ENCODE measurements at places on chromosomes 13 and 19.

DNA sequence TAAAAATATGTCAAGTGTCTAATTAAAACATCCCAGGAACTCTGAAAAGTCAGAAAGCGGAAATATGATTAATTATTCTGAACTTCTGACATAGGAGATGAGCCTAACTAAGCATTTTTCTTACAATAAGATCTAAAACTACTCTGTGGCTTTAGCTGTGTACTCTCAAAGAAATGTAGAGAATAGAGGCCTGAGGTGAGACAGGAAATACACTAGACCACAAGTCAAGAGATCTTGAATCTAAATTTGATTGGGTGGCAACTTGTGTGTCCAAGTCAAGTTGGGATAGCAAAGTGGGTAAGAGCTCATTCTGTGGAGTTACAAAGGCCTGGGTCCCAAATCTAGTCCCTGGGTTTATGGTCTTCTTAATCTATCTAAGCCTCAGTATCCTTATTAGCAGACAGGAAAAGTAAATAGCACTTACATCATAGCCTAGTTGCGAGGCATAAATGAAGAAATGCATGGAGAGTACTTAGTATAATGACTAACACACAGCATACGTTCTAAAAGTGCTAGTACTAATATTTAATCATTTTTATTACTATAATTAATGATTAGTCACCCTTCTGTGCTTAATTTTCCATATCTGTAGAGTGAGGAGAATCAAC lies 9.4 kb upstream of the LRRC63 start:
- no peak for DNase-seq

GRCh38 chr13:113832631-113833030 lies 31.2 kb downstream of the GAS6 start:
- DNase-seq: no peak

GRCh38 chr19:36604656-36605100 lies 435 bp upstream of the ZNF382 start:
- no peak for DNase-seq

DNA sequence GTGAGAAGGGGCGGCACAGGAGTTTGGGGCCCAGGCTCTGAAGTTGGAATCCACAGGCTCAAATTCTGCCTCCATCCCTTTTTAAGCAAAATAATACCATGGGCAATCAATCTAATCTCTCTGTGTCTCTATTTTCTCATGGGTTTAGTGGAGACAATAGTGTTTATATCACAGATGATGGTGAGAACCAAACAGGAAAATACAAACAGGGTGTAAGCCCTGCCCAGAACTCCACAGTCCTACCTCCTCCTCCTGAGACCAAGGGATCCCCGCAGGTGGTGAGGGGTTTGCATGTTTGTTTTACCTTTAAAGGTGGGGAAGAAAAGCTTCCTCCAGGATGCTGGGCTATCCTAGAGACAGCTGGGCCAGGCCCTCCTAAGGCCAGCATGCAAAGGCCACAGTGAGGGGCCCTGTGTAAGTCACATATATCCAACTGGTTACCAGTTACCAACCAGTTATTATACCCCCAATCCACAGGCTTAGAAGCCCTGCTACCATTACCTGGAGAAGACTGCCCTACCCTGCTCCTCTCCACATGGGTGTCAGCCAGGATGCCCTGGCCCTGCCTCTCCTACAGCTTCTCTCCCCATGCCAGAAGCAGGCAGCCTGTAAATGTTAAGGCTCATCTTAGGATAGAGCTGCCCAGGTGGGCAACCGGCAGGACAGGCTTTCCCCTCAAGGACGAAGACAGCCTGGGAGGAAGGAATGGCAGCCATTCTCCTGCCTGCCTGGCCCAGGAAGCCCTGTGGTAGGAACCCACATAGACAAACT lies 658.4 kb downstream of the UQCRFS1 start:
- no peak for DNase-seq

DNA sequence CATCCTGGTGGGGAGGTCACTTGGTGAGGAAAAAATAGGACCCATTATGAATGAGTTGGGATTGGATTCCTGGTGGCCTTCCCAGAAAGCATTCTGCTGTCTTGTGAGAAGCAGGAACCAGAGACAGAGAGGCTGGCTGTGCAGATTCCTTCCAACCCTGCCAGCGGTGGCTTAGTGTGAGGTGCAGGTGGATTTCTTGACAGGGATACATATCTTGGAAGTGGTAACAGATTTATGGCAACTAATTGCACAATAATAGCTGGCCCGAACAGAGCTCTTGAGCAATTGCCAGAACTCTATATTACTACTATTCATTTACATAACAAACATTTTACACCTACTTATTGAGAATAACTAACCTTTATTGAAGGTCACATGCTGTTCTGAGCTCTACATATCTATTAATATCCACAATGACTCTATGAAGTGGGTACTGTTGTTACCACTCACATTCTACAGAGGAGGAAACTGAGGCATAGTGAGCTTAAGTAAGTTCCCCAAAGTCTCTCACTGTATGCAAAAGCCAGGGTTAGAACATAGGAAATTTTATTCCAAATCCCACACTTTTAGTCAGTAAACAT lies 173.9 kb upstream of the SERP2 start:
- DNase-seq: no peak

DNA sequence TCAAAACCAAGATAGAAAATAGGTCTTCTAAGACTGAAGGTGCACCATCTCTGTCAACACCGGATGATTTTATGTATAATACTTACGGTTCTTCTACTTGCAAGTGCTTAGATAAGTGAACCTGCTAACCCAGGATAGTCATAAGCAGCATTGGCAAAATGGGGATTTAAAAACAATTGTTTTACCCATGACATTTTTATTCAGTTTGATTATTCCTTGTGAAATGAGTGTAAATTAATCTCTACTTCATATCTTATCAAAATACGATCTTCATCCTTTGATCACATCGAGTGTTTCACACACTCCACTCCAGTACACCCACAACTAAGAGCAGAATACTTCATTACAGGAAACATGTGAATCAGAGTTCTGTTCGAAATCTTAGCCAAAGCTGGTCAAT lies 23.0 kb upstream of the MTRF1 start:
- no peak for DNase-seq

- no peak for DNase-seq
These were observed 1.2 kb downstream of the GPR12 start for GRCh38 chr13:26759249-26759906.

DNA sequence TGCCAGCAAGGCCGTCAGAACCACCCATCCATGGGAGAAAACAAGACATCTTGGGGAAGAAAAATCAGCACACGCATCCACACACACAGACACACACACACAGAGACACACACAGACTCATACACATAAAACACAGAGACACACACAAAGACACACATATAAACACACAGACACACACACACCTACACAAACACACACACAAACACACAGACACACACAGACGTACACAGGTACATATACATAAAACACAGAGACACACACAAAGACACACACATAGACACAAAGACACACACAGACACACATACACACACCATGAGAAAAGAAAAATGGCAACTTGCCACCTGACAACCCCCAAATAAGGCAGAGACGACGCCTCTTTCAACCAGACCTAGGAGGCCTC lies 40.6 kb downstream of the ZIC5 start:
- no peak for DNase-seq

DNA sequence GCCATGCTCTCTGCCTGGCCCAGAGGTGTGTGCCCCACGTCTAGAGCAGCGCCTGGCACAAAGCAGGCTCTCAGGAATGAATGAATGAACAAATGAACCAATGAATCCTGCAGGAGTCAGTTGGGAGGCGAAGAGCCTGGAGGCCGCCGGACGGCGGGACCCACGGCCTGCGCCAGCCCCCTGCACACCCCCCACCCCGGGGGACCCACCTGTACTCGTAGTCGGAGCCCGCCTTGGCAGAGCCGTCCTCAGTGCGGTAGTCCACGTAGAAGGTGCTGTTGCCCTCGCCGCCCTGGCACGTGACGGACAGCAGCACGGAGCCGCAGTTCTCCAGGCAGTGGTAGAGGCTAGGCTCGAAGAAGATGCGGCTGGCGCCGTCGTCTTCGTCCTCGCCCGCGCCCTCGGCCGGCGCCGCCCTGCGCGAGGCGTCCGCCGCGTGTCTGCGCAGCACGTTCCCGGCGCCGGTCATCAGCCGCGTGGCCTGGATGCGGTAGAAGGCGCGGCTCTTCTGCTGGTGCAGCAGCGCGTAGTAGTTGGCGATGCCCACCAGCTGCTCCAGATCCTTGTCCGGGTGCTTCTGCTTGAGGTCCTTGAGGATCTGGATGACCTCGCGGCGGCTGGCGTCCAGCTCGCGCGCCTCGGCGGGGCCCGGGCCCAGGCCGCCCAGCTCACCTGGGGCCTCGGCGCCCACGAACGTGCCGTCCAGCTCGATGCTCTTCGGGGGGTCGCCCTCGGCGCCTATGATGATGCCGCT lies 14.8 kb downstream of the SLC8A2 start:
- DNase-seq: no peak

DNA sequence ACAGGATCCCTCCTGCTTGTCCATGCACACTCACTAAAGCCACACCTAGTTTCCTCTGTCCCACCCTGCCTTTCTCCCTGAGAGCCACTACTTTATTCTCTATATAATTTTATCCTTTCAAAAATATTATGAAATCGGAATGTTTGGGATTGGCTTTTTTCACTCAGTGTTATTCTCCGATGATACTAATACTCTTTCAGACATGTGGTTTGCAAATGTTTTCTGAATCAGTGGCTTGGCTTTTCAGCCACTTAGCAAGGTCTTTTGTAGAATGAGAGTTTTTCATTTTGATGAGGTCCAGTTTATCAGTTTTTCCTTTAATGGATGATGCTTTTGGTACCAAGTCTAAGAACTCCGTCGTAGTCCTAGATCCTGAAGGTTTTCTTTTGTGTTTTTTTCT lies 11.6 kb downstream of the SPATA13 start:
- no peak for DNase-seq

DNA sequence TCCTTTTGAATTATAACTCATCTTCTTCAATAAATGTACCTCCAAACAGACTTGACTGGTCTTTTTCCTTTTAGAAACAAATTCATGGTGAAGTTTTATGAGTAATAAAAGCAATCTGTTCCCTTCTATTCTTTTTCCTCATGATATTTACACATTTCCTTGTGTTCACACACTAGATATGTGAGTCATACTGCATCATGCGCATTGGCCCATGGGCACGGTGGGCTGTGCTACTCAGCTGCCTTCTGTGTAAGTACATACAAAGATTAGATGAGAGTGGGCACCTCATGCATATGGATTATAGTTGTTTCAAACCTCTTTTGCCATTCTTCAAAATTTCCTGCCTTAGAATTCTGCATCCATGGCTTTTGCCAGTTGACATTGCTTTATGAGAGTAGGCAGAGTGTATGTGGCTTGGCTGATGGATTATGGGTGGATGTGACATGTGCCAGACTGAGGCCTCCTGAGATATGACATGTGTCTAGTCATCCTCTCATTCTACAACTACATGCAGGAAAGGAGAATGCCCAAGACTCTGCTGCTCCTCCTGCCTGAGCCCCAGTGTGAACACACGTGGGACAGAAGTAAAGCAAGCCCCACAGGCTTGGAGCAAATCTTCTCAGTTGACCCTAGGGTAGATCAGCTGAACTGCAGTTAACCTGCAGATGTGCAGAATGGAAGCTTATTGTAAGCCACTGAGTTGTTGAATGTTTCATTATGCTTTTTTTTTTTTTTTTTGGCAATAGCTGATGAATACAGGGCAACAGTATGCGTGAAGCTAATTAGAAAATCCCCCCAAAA lies 109.9 kb downstream of the RBM26 start:
- no peak for DNase-seq

DNA sequence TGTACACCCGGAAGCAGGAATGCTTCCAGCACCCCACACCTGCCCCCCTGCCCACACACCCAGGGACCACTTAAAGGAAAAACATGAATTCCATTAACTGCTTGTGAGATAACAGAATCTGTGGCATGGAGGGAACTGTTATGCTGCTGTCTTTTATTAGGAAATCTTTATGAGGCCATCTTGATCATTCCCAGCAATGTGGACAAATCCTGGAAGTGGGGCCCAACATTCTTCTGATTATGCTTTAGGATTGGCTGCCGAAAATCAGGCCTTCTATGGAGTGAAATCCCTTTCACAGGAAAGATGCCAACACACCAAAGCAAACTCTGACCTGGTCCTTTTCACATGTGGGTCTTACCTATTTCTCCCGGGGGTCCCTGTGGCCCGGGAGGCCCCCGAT lies 114.5 kb downstream of the COL4A1 start:
- no peak for DNase-seq

DNA sequence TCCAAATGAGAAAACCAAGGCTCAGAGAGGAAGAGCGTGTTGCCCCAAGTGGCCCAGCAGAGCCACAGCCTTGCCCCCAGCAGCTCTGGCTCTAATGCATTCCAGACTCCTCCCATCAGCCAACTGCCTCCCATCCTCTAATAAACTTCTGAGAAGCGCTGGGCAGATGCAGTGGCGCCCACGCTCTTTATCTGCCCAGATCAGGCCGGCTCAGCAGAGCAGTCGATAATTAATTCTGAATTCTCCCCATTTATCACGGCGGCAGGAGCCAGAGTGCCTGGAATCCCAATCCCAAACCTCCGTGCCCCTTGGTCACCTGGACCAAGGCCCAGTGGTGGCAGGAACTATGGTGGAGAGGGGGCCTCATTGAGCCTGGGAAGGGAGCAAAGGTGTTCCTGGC lies 13.9 kb downstream of the TINCR start:
- DNase-seq: no peak

DNA sequence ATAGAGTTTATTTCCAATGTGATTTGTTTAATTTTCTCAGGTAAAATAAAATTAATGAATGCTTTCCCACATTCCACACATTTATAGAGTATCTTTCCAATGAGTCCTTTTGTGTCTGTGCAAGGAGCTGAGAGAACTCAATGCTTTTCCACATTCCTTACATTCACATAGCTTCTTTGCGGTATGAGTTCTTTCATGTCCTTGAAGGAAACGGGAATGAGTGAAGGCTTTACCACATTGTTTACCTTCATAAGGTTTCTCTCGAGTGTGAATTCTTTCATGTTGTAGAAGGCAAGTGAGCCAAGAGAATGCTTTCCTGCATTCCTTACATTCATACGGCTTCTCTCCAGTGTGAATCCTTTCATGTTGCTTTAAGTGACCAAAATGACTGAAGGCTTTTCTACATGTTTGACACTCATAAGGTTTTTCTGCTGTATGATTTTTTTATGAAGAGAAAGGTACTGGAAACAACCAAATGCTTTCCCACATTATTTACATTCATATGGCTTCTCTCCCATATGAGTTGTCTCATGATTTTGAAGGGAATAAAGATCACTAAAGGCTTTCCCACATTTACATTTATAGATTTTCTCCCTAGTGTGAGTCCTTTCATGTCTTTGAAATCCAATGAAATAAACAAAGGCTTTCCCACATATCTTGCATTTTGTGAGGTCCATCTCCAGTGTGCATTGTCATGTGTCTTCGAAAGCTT lies 14.4 kb upstream of the ZNF442 start:
- DNase-seq: no peak
